ENCODE measurements at places on chromosomes 3 and 15.

GRCh38 chr3:58998476-58999117 lies 51.2 kb downstream of the CFAP20DC start:
- no peak for DNase-seq

- no peak for DNase-seq
Observed at GRCh38 chr15:76972389-76973361, 22.3 kb upstream of the PSTPIP1 start.

DNA sequence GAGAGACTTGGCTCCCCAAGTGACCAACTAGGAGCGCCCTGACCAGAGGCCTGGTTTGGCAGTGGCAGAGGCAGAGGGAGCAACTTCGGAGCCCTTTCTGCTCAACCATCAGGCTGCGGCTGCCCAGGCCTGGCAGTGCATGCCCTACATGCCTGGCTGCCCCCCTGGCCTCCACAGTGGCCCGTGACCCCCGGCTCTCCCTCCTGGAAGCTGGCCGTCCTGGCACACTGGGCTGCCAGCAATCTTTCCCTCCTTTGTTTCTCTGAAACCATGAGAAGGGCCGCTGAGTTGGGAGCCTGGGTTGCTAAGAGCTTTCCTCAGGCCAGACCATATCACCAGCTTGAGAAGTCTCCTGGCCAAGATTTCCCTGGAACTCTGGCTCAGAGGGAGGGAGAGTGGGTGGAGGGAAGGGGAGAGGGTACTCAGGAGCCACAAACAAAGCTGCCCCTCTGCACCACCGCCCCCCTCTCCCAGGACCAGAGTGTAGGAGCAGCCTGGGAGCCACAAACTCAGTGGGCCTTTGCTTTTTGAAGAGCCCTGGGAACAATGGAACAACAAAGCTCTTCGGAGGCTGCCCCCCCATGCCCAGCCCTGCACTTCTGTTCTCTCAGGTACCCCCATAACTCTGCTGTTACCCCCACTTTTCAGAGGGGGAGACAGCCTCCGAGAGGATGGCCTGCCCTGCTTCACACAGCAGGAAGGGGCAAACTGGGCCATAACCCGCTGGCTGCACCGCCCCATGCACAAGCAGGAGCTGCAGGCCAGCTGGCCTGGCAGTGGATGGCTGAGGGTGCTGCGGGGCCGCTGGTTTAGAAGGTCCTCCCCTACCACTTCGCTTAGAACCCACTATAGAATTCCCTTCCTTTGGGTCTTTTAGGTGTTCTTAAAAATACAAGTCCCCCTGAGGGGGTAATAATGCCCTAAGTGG lies 11.3 kb downstream of the CORO2B start:
- no peak for DNase-seq

DNA sequence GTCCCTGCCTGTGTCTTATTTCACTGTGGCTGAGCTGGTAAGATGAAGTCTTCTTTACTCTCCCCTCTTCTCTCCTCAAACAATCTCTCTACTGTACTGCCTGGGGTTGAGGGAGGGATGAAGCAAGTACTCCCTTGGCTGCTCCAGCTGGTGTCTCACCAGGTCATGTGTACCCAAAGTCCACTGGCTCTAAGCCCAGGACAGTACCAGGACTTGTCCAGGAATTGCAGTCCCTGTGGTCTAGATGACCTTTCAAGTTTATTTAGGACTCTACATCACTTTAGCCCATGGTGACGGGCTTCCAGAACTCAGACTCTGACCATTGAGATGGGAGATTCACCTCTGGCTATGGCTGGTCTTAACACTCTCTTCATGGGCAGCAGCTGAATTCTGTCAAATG lies 17.5 kb upstream of the SLC27A2 start:
- no peak for DNase-seq

DNA sequence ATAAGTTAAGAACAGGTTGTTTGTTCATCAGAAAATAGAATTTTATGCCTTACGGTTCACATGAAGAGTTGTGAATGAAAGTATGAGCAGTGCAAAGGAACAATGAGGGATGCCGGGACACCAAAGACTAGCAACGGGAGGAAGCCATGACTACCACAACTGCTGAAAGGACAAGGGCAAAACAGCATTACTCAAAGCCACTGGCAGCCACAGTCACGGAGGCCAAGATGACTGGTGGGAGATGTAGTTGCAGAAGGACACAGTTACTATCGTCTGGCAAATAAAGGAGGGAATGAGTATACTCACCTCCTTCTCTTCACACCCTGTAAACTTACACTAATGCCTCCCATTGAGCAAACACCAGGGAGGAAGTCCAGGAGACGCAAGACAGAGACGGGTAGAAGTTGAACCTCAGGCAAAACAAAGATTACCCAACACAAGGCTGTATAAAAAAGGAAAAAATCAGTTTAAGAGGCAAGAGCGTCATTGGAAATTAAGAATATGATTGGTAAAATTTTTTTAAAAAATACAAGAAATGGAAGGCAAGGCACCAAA lies 675.5 kb downstream of the FHIT start:
- DNase-seq: no peak

GRCh38 chr3:58352626-58353025 lies 19.9 kb downstream of the PXK start:
- no peak for DNase-seq

DNA sequence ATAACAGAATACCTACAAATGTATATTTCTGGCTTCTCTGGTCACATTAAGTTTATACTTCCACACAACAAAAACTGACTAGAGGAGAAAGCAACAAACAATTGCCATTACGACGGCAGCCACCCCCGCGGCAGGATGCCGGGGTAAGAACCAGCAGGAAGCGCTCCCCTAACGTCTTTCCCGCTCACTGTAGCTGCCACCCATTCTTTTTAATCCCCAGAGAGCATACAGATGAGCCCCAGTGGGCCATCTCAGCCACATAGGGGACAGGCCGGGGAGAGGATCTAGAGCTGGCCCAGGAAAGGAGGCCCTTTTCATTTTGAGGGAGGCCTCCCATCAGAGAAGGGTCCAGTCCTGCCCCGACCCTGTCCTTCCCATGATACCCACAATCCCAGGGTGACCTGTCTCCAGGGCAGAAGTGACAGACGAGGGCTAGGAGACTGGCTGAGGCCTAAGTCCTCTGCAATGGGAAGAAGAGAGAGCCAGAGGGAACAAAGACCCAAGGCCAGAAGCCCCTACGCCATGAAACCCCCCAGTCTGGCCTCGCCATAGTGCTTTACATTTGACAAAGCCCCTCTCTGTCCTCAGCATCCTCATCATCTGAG lies 3.6 kb upstream of the CALML4 start:
- DNase-seq: no peak
